ENCODE measurements at places on chromosomes 12 and 14.

- no peak for DNase-seq
Observed at GRCh38 chr12:77249892-77250291, 184.5 kb upstream of the E2F7 start.

GRCh38 chr12:93913845-93914244, 234.5 kb upstream of the PLXNC1 start:
- no peak for DNase-seq

DNA sequence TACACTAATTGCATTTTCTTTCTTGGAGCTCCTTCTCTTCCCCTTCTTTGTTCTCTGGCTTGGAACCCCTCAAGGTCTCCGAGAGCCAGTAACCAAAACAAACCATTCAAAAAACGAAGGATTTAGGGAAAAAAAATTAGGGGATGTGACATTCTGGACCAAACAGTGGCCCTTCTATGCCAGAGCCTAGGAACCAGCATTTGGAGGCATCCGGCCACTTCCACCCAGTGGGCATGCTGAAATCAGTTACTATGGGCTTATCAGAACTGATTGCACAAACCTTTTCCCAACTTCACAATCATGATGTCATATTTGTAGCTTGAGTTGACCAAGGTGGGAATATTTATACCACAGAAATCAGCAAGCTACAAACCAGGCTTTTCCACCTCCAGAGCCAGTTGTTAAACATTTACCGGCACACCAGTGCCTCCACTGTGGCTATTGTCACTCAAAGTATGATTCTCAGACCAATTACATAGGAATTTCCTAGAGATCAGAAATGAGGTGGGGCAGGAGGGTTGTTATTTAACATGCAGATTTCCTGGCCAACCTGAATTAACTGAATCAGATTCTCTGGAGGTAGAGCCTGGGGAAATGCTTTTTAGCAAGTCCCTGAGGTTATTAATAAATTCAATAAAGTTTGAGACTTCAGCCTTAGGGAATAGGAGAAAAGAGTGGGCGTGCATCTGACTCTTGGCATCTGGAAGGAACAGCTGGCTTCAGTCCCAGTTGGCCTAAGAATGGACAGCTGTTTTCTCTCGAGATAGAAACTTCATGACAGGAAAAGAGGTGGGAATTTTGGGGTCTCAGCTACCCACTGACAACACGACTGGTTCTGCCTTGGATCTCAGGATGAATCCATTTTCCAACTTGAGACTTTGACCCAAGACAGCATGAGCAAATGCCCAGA, 273.9 kb downstream of the ZFP36L1 start:
- DNase-seq = no peak

GRCh38 chr14:88271205-88271604, 51.9 kb downstream of the KCNK10 start:
- no peak for DNase-seq

DNA sequence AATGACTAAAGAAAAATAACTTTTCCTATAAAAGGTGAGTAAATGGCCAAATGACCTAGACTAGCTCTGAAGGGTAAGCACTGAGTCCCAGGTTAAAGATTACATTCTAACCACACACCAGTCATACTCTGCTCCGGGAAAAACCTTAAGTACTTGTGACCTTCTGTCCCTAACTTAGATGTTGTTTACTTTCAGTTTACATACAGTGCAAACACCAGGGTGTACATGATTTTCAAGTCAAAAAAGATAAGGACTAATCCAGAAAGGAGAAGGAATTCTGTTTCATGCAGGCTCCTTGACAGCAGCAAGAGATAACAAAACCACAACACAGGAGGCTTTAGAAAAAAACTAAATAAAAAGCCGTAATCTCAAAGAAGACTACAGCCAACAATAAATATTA, 174.2 kb downstream of the PPM1H start:
- DNase-seq = no peak

DNA sequence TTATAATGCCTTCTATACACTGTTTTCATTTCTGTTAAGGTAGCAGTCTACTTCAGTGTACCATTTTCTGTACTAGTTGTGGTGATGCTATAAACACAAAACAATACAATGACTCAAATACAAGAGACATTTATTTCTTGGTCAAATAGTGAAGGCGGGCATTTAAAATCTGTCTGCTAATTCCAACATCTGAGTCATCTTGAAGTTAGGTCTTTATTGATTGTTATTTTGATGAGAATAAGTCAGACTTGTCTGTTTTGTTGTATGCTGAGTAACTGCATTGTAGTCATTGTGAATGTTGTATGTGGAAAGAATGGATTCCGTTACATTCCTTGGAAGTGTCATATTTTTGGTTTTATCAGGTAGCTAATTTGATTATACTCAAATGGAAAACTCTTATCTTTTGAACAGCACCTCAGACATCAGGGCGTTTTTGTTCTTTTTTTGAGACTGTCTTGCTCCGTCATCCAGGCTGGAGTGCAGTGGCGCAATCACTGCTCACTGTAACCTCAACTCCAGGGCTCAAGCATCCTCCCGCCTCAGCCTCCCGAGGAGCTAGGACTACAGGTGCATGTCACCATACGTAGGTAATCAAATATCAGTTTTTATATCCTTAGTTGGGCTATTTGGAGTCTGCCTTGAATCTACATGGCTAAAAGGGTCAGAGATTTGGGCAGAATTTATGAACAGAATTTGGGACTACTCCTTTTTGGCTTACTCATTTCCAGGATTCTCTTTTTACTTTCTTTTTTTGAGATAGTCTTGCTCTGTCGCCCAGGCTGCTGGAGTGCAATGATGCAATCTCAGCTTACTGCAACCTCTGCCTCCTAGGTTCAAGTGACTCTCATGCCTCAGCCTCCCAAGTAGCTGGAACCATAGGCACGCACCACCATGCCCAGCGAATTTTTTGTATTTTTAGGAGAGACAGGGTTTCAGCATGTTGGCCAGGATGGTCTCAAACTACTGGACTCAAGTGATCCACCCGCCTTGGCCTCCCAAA, 56.8 kb downstream of the PAPLN start:
- DNase-seq = no peak

GRCh38 chr14:73254247-73255004, 17.1 kb downstream of the PAPLN start:
- no peak for DNase-seq

DNA sequence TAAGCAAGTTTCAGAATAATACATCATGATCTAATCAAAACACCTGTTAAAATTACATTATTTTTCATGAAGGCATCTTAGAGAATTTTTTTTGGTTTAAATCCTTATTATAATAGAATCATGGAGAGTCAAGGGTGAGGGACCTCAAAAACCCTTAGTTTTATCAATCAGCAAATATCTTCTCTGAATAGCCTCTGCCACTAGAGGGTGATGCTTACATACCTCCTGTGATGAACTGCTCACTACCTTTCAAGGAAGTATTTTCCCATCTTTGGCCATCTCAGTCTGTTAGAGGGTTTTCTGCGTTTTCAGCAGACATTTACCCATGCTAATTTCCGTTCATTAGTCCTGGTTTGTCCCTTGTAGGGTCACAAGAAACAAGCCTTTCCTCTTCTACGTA, 200.2 kb downstream of the TRHDE start:
- DNase-seq = no peak

- no peak for DNase-seq
Observed at GRCh38 chr12:93025145-93026103, 96.3 kb upstream of the EEA1 start.

DNA sequence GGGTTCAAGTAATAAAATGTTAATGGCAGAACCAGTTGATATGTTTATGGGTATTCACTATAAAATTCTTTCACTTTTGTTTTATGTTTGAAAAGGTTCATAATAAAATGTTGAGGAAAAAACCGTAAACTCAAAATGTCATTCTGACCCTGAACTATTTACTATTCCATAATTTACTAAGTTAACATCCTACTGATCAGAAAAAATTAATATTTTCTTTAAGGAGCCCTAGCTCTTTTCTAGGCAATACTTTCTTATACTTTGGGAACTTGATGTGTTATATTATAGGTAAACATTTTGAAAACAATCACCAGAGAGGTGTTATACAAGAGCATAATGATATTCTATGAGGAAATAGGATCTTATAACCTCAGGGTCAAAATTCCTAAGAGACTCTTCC, 334.6 kb downstream of the ZFP36L1 start:
- DNase-seq = no peak

DNA sequence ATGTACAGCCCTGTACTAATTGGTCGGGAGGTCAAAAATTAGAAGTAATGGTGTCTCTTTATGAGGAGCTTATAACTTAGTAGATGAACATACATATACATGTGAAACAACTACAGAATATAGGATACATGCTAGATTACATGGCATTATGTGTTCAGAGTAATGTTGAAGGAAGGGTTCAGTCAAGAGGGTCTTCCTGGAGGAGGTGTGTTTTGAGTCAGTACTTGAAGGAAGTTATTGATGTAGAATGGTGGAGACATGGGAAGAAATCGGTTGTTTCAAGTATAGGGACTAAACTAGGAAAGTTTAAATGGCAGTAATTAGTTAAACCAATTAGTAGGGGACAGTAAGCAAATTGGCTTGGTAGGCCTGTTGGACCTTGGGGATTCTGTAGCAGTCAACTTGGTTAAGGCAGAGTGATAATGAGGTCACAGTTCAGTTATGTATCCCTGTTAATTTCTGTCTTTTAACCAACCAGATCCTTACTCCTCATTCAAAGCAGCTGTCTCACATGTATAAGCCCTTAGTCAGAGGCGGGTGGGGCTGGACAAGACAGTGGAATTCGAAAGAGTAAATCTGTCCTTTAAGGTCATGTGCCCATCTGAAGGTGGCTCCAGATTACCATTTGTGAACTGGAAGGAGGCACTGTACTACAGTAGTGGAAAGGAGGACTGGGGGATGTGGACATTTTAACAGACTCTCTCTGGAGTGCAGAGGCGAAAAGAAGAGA, 3.5 kb upstream of the ANKRD52 start:
- DNase-seq = no peak

DNA sequence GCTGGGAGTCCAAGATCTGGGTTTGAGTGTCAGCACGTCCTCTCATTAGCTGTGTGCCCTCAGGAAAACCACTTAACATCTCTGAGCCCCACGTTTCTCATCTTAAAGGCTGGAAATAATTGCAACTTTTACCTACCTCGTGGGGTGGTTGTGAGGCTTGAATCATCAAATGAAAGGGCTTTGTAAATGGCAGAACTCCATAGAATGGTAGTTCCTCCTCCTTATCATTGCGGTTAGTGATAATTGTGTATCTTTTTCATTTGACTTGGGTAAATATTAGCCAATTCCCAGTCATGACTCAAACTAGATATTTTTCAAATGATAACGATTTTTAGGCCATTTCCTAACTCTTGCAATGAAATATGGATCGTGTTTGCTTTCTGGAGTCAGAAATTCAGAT, 205.5 kb downstream of the CHST11 start:
- DNase-seq = no peak

DNA sequence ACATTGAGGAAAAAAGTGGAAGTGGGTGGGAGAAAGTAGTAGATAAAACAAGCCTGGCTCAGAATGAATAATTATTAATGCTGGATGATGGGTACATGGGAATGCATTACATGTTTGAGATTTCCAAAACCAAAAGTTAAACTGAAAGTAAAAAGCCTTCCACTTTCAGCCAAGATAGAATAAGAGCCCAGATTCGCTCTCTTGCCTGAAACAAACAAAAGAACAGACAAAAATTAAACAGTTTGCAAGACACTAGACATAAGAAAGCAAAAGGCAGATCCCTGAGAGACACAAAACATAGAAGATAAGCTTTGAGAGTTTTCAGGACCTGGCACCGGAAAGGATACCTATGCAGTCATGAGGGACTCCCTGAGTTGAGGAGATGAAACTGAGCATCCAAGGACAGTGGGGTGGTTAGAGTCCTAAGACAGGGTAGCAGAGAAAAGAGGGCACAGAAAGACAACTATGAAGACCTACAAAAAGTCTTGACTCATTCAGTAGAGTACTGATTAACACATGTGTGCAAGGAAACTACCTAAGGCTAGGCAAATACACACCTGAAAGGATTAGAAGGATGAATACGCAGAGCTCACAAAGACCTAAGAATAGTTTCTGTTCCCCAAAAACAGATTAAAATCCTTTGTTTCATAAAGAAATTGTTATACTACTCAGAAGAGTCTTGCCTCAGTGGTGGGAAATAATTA, 54.1 kb downstream of the CEP83 start:
- DNase-seq = no peak

GRCh38 chr12:53948650-53949593, 5.8 kb upstream of the HOXC12 start:
- DNase-seq = no peak

GRCh38 chr14:103380719-103381377, 4.4 kb upstream of the MARK3 start:
- DNase-seq = no peak

GRCh38 chr12:52178984-52179383, 12.8 kb downstream of the KRT80 start:
- DNase-seq = no peak

GRCh38 chr14:22314183-22314820, 274.7 kb downstream of the DAD1 start:
- no peak for DNase-seq

DNA sequence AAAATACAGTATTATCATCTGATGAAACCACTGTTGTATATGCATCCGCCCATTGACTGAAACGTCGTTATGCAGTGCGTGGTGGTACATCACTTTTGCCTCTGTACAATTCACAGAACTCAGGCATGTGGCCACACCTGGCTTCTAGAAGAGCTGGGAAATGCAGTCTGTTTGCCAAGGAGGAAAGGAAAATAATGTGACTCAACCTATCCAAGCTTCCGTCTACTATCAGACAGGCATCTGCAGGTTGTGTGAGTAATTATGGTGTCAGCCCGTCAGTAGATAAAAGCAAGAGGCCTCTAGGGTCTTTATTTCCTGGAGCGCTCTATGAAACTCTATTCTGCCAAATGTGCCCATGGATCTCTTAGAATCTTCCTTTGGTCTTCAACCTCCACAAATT, 111.6 kb downstream of the BBS10 start:
- no peak for DNase-seq

GRCh38 chr12:50309950-50310349, 26.6 kb upstream of the LIMA1 start:
- no peak for DNase-seq

GRCh38 chr14:37563189-37563588, 31.9 kb downstream of the FOXA1 start:
- DNase-seq = no peak

DNA sequence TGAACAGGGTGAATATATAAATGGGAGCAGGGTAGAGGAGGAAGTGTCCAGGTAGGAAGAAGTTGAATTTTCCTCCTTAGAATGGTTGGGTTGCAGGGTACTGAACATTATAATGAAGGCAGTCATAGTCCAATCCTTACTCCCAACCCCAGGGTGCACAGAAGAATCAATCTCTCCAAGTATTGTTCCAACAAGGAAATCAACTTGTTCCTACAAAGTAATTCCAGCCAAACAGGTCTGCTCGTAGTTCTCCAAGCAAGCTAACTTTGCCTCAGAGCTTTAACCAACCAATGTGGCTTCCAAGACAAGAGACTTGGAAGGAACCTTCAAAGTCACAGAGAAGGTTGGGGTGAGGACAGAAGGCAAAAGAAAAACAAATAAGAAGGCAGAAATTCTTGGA, 527.2 kb downstream of the MED13L start:
- DNase-seq = no peak

Measured in Peyer's patch (tissue), 4 donors.